Activated T-cell treated with anti-CD3 and anti-CD28 coated beads, Interleukin-2, amount 50 U/mL, for 72 hours (primary cell): ENCODE measurements at places on chromosomes 13 and 19.

GRCh38 chr13:85896516-85897450 is 97.6 kb upstream of the SLITRK6 start:
- no peak for DNase-seq

DNA sequence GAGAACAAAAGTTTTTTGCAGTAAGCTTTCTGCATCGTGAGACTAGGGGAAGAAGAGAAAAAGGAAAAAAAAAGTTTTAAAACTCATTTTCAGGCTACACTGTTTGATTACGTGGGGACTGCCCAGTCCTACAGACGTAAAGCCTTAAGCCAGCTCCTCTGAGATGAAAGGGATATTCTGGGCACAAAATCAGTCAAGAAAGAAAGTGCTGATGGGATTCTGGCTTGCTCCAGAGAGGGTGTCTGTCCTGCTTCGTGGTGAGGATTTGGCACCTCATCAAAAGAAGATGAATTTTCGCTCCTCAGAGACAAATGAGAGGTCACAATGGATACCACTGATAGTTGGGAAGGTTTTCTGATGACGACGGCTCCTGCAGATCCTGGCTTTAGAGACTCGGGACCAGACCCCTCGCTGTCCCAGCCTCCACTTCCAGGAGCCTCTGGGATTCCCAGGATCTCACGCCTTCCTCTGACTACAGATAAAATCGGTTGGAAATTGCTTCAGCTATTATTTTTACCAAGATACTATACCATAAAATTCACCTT is 9.7 kb downstream of the TEX29 start:
- DNase-seq: no peak

GRCh38 chr19:359653-359925 is 15.0 kb upstream of the MIER2 start:
- no peak for DNase-seq

- no peak for DNase-seq
Measured at GRCh38 chr19:2796659-2797266, 11.5 kb downstream of the THOP1 start.

- DNase-seq: no peak
Measured at GRCh38 chr13:31731921-31732320, 7.4 kb upstream of the RXFP2 start.

DNA sequence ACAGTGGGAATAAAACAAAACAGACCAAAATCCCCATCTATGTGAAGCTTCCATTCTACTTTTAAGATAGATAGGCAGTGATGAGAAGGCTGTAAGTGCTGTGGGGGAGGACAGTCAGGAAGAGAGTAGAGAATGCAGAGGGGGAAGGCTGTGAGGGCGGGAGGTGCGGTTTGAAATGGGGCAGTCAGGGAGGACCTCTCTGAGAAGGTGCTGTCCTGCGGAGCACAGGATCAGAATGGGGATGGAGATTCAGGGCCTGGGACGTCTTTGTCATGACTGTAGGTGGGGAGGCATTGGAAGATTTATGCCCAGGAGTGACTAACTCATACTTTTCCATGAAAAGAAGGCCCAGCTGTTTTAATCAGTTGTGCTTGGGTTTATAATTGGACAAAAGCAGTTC is 3.9 kb upstream of the GPR183 start:
- DNase-seq: peak; percentile 34

DNA sequence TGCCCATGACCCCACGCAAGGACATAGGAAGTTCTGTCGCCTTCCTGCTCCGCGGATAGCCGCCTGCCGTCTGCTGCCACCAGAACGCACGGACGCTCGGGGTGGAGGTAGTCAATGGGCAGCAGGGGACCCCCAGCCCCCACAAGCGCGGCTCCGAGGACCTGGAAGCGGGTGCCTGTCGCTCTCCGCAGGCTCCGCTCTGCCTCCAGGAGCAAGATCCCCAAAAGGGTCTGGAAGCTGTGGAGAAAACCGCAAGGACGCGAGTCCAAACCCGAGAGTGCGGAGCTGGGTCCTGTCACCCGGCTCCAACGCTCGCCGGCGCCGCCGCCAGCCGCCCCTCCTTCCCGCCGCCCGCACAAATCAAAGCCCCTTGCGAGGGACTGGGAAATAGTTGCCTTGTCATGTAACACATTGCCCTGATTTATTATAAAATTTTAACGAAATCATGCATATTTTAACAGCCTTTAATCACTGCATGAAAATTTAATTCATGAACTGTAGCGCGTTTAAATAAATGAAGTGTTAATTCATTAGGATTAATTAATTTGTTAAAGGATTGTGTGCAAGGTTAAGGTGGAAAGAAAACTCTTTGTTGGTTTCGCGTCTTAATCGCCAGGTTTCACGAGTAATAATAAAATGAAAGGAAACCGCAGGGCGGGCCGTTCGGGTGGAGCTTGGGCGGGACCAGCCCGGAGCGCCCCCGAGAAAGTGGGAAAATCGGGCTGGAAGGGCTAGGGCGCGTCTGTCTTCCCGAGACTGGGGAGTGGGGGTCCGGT is 5.5 kb upstream of the POU4F1 start:
- DNase-seq: no peak

- no peak for DNase-seq
Measured at GRCh38 chr19:3660493-3661219, 34.1 kb upstream of the CACTIN start.

DNA sequence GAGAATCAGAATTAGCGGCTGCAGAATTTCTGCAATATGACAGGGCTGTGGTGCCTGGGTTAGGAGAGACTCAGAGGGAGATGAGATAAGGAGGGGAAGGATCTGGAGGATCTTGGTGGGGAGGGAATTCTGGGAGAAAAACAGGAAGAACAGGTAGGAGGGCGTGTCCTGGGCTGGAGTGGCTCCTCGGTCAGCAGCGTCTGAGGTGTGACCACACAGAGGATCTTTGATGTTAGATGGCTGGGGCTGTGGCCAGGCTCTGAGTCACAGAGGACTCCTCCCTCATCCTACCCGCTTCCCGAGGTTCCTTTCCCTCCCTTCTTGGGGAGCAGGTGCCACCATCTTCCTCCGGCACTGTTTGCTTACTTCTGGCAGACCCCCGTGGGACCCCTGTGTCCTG is 6.4 kb upstream of the KLK6 start:
- no peak for DNase-seq

DNA sequence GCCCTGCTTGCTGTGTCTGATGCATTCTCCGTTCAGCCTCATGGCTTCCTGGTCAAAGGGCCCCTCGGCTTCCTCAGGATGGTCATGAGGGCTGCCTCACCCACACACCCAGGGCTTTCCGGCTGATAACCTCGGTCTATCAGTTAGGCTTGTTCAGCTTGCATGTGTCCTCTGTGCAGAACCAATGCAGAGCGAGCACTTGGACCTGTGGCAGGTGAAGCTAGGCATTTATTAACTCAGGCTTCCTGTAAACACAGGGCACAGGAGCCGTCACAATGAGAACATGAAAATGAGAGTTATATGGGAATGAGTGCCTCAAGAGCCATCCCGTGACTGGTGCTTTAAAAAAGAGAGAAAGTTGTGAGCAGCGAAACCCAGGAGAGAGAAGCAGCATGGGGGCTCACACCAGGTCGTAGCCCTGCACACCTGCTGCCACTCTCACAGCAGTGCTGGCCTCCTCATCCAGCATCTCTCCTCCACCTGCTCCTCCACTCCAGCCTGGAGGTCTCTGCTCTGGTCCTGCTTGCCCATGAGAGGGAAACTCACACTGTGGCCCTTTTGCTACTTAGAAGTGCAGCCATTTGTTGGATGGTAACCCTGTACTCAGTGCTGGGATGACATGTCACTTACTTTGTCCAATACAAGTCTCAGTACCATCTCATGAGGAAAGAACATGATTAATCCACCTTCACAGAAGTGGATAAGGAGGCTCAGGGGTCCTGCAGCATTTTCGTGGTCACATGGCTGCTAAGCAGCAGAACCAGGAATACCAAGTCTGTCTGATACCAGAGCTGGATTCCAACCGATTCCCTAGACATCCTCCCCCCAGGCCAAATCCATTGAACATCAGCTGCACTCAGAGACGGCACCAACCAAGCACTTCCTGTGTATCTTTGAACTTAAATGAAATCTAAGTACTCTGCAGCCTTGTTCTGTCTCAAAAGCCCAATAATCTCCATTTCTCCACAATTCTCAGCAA is 50.5 kb upstream of the IRS2 start:
- DNase-seq: no peak

- DNase-seq: peak; percentile 89
Measured at GRCh38 chr19:14418856-14419105, 360 bp downstream of the DDX39A start.

DNA sequence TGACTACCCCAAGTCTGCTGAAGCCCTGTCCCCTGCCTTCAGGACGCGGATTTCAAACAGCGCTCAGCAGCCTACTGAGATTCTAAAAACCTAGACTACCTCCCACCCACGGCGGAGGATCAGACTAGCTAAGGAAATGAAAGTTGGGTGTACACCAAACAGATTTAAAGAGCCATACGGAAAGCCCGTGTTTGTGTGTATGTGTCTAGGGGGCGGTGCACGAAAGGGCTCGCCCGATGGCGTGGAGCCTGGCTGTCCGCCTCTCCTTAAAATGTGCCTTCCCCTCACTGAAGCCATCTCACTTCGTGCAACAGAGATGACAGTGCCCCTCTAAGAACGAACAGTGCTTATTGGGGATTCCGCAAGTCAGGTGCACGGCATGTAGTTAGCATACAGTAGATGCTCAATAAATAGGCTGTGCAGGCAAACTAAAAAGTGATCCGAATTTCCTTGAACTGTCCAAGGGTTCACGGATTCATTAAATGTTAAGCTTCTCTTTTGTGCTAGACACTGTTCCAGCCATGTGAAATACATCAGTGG is 639 bp downstream of the LENG1 start:
- peak; percentile 36 for DNase-seq

DNA sequence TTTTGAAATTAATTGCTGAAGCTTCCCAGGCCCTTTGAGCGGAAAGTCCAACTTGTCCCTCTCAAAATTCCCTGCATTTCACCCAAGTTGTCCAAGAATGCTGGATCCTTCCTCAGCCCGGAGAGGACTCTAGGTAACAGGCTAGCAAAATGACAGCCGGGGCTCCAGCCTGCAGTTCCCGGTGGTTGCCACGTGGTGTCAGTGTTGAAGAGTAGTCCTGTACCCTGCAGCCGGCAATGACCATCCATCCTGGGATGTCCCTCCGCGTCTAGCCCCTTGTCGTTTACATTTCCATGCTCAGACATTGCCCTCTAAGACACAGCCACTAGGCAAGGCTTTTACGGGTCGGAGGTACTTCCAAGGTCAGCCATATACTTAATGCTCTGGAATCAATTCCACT is 31.4 kb upstream of the MTIF3 start:
- peak; percentile 40 for DNase-seq

DNA sequence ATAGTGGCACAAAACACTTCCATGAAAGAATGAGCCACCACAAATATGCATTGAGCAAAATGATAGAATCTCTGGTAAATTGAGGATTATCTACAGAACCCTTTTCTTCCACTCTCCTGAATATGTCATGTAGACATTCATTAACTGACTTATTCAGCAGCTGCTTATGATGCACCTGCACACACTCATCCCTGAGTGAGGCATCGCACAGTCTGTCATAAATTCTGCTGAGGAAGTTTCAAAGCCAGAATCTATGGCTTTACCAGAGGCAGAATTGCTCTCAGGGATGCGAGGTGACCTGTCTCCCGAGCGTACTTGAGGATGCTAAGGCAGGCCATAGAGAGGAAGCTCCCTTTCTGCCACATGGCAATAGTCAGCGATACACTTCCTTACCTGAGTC is 1090.2 kb downstream of the UQCRFS1 start:
- DNase-seq: no peak

- peak; percentile 35 for DNase-seq
Measured at GRCh38 chr19:12779162-12779993, 4.0 kb upstream of the HOOK2 start.

GRCh38 chr13:66994097-66994496 is 236.0 kb downstream of the PCDH9 start:
- DNase-seq: peak; percentile 5

GRCh38 chr19:45195764-45196163 is 17.2 kb downstream of the BLOC1S3 start:
- DNase-seq: no peak

DNA sequence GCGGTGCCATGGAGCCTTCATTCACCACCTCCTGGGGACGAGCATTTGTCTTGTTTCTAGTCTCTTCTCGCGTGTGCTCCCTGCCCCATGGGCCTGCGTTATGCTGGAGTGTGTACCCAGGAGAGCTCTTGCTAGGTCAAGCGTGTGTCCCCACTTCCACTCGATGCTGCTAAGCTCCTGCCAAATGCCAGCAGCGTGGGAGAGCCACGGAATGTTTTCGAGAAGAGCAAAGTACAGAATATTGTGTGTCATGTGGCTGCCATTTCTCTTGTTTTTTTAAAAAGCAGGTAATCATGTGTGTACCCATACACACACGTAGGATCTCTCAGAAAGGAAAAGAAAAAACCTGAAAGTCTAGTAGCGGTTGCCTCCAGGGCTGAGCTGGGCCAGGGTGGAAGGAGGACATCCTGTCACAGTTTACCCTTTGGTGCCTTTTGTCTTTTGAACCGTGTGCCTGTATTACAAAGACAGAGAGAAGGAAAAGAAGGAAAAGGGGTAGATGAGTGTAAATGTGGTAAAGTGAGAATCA is 28.6 kb downstream of the PAK4 start:
- no peak for DNase-seq

GRCh38 chr13:79070343-79070974 is 335.6 kb downstream of the RBM26 start:
- DNase-seq: no peak

DNA sequence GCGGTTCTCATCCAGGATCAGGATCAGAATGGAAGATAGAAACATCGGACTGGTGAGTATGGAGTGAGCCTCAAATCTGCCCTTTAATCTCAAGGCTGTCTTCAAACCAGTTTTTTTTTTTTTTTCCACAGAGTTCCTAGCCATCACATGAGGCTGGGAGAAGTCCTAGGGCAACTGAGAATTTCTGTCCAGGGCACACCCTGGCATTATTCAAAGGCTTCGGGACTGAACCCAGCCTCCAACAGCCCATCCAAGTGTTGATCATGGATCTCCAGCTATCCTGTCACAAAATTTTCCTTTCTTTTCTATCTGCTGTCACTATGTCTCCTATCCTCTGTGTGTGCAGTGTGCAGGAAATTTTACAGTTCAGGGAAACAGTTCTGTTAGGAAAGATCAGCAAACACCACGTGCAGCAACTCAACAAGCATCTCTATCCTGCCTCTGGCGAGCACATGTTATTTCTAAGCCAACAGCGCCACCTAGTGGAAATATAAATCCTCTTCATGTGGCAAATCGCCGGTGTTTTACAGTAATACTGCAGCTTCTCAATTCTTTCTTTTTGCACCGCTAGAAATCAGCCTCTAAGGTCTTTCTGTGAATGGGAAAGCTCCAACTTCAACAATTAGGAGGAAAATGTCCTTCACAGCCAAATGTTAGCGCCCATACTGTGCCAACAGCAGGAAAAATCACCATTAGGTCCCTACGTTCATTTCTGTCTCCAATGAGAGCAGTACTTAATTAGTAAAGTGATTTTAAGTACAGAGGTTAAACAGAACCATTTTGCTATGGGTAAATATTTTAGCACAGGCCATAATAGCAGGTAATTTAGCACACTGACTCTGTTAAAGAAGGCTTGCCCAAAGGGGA is 21.4 kb upstream of the ZNF181 start:
- peak; percentile 71 for DNase-seq

- DNase-seq: no peak
Measured at GRCh38 chr19:34127684-34128189, 44.6 kb upstream of the LSM14A start.
